ENCODE measurements at places on chromosomes 2 and 18.

- no peak for DNase-seq
Observed at GRCh38 chr18:77059294-77059916, 73.2 kb downstream of the MBP start.

DNA sequence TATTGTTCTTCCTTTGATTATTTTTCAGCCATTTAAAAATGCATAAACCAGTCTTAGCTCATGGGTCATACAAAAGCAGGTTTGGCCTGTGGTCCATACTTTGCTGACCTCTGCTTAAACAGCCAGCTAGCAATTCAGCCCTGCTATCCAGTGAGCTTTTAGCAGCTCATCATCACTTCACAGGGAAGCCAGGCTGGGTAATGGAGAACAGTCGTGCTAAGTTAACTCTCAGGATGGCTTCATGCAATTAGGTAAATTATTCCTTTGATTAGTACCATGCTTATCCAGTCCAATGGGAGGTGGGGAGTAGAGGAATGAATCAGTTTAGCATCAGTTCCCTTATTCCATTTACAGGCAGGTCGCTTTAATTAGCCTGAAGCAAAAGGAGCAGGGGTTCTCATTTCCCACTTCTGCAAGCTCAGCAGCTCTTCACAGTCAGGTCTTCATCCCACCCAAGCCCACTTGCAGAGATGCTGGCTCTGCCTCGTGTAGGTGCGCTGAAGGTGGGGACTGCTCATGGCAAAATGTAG, 109.8 kb upstream of the ALPP start:
- no peak for DNase-seq

- DNase-seq, result peak; percentile 84
Observed at GRCh38 chr2:239035361-239035814, 187.5 kb downstream of the TWIST2 start.

GRCh38 chr2:173647681-173648311, 293.1 kb downstream of the CDCA7 start:
- no peak for DNase-seq

GRCh38 chr2:215982465-215982875, 30.9 kb downstream of the MREG start:
- peak; percentile 72 for DNase-seq

GRCh38 chr2:148824190-148824589, 50.8 kb upstream of the KIF5C start:
- DNase-seq, result no peak

GRCh38 chr2:195456771-195457170, 200.3 kb upstream of the SLC39A10 start:
- DNase-seq, result no peak

GRCh38 chr18:79736230-79736629, 56.6 kb downstream of the CTDP1 start:
- no peak for DNase-seq

DNA sequence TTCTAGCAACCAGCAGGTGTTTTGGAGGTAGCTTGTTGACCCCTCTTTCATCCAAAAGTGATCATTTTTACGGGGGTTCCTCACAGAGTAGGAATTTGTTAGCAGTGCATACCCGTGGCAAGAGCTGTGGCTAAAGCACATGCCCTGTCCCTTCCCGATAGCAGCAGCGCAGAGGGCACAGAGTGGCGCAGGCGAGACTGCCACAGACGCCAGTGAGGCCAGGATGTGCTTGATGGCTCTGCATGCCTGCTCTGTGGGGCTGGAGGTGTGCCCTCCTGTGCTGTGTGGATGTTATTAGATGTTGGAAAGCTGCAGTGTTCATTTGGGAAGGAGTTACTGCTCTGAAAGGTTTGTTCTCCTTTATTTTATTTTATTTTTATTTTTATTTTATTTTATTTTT, 153.6 kb downstream of the FAM210A start:
- no peak for DNase-seq

DNA sequence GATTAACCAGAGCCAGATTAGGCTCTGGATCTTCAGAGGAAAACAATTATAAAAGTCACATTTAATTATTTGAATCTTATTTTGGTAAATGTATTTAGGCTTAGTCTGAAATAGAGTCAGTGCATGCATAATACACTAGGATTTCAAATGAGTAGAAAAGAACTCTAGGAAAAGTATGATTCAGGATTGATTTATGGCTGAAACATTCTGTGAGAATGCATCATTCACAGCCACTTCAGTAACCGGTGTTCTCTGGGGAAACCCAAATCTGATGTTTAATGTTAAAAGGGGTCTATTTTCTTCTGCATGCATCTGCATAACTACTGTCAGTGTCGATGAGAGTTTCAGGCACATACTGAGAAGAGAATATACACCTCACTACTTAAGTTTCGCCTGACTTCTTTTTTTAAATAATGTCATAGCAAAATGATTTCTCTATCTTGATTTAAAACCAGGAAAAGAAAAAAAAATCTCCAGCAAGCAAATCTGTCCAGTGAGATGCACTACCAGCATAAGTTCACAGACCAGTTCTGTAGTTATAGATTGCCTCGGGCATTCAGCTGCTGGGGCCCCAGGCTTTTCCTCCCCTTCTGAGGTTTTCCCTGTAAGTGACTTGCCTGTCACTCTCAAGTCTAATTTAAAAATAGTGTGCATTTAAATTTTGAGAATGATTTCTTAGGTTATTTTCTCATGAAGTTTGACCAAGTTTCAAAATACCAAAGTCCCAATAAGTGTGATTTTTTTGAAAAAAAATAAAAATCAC, 501.5 kb downstream of the NR4A2 start:
- no peak for DNase-seq

GRCh38 chr2:194363878-194364277, 1293.1 kb upstream of the SLC39A10 start:
- no peak for DNase-seq

DNA sequence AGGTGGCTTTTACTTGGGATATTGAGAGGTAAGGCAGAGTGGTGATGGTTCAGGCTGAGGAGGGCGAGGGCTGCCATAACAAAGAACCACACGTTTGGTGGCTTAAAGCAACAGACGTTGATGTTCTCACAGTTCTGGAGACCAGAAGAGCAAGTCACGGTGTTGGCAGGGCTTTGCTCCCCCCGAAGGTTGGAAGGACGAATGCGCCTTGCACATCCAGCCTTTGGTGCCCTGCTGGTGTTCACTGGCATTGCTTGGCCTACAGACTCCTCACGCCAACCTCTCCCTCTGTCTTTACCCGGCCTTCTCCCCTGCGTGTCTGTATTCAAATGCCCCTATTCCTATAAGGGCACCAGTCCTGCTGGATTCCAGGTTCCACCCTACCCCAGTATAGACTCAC, 125.4 kb downstream of the TPO start:
- peak; percentile 44 for DNase-seq

- no peak for DNase-seq
Observed at GRCh38 chr2:224031358-224031970, 7.6 kb downstream of the SERPINE2 start.

DNA sequence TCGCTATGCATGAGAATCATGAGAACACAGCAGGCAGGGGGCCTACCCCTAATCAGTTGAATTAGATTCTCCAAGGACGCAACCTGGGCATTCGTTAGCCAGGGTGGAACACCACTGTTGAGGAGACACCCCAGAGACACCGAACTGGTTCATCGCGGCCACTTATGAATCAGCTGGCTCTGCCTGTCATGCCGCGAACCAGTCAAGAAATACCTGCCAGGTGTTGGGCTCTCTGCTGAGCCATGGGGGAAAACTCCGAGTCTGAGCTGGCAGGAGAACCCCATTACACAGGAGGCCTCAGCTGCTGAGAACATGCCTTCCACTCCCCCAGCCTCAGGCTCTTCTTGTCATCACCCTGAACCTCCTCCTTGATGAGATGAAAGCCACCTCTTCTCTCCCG, 184.3 kb downstream of the SMAD7 start:
- DNase-seq, result no peak
